HTR-8/SVneo (cell line): ENCODE measurements at places on chromosomes 13 and 19.
A peak's percentile ranks its signal among the peaks of the same experiment; 100 is the strongest.

GRCh38 chr19:1073063-1073955 lies 6.3 kb downstream of the ARHGAP45 start:
- DNase-seq = no peak

DNA sequence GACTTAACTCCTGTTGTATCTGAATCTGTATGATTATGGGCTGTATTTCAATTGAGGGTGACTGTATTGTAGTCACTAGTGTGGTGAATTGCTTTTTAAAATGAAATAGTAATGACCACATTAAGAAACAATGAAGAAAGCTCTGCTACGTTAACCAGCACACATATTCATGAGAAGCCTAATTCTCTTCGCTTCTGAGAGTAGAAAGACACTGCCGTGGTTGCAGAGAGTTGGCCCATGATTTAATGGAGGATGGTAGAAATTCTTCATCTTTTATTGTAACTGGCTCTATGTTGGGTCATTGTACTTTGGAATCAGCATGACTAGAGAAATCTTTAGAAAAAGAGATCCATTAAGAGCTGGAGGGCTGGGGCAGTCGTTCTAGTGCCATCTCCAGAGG lies 451.5 kb downstream of the PCDH17 start:
- no peak for DNase-seq

- DNase-seq = no peak
Observed at GRCh38 chr19:39759457-39760184, 19.0 kb upstream of the LEUTX start.

DNA sequence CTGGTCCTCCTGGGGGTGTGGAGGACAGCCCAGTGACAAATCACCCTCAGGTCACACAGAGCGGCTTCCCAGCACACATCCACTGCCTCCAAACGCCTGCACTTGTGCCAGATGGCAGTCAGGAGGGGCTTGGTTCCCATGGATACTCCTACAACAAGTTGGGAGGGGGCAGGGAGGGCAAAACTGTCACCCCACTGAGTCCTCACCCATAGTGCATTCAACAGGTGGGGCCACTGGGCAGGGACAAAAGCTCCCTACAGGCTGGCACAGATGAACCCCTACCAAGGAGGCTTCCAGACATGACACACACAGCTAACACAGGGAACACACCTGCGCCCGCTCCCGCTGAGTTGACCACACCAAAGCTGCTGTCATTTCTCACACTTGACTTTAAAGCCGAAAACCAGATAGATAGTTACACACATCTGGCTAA lies 120.5 kb downstream of the STK24 start:
- no peak for DNase-seq

- DNase-seq = no peak
Observed at GRCh38 chr19:2223391-2223790, 12.7 kb downstream of the PLEKHJ1 start.

DNA sequence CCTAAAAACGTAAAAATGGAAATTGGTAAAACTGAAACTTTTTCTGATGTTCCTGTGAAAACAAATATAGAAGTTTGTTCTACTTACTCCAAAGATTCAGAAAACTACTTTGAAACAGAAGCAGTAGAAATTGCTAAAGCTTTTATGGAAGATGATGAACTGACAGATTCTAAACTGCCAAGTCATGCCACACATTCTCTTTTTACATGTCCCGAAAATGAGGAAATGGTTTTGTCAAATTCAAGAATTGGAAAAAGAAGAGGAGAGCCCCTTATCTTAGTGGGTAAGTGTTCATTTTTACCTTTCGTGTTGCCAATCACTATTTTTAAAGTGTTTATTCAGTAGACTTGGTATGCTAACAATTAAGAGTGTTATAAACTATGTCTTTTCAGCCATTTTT lies 25.6 kb downstream of the BRCA2 start:
- no peak for DNase-seq

DNA sequence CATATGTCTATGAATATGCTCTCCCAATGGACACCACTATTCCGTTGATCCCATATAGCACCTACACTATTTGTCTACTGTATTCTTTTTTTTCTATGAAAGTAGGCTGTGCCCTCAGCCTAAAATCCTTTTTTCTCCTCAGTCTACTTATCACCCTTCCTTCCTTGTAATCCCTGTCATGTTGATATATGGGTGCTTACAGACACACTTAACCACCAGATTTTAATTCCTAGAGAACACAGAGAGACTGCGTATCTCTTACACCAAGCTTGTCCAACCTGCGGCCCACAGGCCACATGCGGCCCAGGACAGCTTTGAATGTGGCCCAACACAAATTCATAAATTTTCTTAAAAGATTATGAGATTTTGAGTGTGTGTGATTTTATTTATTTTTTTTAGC lies 101.1 kb downstream of the ZAR1L start:
- no peak for DNase-seq

GRCh38 chr19:38559428-38560401 lies 58.0 kb downstream of the MAP4K1 start:
- no peak for DNase-seq

DNA sequence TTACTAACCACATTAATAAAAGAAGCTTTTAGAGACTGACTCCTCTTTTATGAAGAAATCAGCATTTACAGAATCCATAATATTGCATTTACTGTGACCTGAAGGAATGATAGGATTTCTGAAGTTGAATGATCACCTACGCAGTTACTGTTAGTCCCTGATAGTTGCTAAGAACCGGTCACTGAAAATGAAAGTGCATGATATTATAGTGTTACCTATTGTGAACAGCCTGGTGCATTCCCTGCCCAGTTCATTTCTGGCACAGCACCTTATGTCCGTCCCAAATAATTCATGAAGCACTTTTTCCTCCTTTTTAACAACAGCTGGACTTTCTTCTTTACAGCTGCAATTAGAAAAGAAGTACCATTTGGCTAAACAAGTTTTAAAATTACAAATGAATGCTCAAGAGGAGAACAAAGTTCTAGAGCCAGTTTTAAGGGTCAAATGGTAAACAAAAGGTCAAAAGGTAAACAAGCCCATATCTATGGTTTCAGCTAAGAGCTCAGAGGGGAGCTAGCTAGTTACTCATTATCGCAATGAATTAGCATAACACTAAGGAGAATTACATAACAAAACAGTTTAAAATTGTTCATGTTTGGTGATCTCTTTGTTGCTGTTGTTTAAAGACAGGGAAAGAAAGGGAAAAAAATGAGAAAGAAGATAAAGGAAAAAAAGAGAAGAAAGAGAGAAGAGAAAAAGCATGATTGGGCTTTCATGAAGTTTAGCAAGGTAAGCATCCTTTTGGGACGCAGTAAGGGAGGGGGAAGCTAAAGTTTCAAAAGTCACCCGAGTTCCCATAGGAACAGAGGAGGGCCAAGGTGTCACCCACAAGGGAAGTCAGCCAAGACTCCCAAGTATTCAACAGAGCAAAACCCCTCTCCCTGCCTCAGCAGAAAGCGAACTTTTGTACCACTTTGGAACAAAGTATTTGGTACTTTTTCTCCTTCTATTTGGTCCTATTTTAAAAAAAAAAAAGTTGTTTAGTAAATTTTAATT lies 50.2 kb downstream of the FLT3 start:
- no peak for DNase-seq

- no peak for DNase-seq
Observed at GRCh38 chr19:1390890-1391423, 7.2 kb downstream of the NDUFS7 start.

- DNase-seq = no peak
Observed at GRCh38 chr19:37695144-37695899, 24.2 kb downstream of the ZNF607 start.

GRCh38 chr13:78596736-78597601 lies 6.4 kb downstream of the POU4F1 start:
- no peak for DNase-seq

- peak; percentile 81 for DNase-seq
Observed at GRCh38 chr19:9796113-9796773, 22.6 kb downstream of the FBXL12 start.
